Fibroblast of gingiva (primary cell): ENCODE measurements at places on chromosomes 6 and 20.
A peak's percentile ranks its signal among the peaks of the same experiment; 100 is the strongest.

DNA sequence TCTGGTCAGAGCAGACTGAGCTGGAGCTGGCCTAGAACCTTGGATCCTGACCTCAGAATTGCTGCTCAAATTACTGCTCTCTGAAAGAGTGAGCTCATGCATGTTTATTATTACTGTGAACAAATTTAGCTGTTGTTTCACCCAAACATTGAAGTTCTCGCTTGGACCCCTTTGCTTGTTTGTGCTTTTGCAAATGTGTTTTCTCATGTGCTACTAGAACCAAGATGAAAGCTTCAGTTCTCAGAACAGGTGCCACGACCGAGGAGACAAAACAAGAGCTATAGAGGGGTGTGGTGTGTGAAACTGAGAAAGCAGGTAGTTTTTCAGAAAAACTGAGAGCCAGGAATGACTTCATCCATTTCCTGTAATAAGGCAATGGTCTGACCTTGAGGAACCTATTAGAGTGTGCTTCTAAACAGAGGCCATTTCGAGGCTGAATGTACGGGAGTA is 50.0 kb upstream of the ESR1 start:
- no peak for DNase-seq

GRCh38 chr6:52566853-52567279 is 10.0 kb downstream of the TRAM2 start:
- DNase-seq, result peak; percentile 98

DNA sequence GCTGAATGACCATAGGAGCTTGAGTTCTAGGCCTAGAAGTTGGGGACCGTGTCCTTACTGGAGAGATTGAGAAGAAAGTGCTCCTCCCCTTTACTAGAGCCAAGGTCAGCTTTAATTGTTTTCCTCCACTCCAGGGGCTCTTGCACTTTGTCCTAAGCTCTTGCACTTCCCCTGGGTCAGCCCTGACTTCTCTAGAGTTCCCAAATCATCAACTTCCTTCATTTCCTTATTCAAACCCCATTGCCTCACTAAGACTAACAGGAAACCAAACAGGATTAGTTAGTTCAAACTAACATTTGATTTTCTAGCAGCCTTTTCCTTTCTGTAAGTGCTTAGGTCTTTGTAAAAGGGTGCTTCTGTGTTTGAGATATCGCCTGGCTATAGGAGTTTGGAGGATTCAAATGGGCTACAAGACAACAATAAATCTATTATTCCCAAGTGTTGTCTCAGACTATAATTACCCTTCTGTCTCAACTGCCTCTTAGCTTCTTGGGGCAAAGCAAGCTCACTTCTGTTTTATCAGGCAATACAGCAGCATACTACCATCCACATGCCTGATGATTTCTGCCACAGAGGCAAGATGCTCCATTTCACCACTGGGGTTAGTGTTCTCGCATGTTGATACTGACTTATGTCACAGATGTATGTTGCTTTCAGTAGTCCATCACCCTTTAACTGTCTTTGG is 12.8 kb upstream of the DTNBP1 start:
- DNase-seq, result no peak

DNA sequence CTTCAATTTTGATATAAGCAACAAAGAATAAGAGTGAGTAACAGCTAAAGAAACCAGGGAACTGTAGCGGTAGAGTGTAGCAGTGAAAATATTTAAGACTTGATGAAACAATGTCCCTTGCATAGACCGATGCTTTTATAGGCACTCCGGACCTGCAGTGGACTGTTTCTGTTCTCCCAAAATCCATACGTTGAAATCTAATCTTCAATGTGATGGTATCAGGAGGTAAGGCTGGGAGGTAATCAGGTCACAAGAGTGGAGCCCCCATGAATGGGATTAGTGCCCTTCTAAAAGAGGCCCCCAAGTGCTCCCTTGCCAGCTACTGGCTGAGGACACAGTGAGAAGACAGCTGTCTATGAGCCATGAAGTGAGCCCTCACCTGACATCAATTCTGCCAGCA is 260.4 kb downstream of the ADGB start:
- DNase-seq, result no peak

- DNase-seq, result peak; percentile 70
Observed at GRCh38 chr6:34301408-34301807, 52.6 kb upstream of the SMIM29 start.

GRCh38 chr6:144580771-144581170 is 295.6 kb downstream of the UTRN start:
- no peak for DNase-seq

DNA sequence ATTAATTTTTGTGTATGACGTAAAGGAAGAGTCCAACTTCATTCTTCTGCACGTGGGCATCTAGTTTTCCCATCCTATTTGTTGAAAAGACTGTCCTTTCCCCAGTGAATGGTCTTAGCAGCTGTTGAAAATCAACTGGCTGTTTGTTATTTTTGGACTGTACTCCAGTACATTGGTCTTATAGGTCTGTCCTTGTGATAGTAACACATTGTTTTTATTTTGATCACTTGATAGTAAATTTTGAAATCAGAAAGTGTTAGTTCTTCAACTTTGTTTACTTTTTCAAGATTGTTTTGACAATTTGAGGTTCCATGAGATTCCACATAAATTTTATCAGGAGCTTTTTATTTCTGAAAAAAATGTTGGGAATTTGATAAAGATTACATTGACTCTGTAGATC is 280.2 kb upstream of the FOXQ1 start:
- DNase-seq, result peak; percentile 52

DNA sequence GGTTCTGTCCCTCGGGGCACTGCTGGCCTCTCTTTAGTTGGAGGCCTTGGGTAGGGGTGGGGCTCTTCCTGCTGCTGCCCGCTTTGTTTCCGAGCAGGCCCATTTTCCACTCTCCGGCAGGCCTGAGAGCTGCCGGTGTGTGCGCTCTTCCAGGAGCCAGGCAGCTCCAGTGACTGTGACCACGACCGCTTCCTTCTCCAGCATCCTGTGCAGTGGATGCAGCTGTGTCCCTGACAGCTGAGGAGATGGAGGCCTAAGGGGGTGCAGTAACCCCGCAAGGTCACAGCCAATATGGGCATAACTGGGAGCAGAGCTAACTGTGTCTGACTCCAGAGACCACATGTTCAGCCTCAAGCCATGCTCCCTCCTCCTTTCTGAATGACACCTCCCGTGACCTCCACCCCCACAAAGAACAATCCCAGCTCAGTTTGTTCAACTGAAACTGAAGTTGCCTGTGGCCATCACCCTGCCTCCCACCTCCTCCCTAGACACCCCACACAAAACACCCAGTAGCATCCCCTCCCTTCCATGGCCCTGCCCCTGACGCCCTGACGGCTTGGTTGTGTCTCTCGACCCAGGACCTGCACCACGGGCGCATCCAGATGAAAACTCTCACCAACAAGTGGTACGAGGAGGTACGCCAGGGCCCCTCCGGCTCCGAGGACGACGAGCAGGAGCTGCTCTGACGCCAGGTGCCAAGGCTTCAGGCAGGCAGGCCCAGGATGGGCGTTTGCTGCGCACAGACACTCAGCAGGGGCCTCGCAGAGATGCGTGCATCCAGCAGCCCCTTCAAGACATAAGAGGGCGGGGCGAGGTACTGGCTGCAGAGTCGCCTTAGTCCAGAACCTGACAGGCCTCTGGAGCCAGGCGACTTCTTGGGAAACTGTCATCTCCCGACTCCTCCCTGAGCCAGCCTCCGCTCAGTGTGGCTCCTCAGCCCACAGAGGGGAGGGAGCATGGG is 27.8 kb downstream of the SPATA2 start:
- peak; percentile 26 for DNase-seq

GRCh38 chr6:1622220-1622850 is 12.6 kb downstream of the FOXC1 start:
- DNase-seq, result peak; percentile 13

DNA sequence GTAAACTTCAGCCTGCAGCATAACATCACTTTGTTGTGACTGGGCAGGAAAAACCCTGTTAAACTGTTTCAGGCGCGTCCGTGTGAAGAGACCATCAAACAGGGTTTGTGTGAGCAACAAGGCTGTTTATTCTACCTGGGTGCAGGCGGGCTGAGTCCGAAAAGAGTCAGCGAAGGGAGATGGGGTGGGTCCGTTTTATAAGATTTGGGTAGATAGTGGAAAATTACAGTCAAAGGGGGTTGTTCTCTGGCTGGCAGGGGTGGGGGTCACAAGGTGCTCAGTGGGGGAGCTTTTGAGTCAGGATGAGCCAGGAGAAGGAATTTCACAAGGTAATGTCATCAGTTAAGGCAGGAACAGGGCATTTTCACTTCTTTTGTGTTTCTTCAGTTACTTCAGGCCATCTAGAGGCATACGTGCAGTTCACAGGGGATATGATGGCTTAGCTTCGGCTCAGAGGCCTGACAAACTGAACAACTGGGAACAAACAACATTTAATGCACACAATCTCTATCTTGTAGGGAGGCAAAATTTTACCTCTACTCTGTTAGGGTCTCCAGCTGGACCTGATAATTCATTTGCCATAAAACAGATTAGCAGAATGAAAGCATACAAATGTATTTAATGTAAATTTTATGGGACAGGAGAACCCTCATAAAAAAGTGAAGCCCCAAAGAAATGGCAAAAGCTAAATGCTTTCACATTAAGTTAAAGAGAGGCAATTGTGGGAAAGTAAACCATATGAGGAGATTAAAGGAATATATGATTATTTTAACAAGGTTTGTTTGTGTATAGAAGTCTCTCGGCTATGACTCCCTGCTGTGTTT is 58.3 kb upstream of the HFE start:
- no peak for DNase-seq

DNA sequence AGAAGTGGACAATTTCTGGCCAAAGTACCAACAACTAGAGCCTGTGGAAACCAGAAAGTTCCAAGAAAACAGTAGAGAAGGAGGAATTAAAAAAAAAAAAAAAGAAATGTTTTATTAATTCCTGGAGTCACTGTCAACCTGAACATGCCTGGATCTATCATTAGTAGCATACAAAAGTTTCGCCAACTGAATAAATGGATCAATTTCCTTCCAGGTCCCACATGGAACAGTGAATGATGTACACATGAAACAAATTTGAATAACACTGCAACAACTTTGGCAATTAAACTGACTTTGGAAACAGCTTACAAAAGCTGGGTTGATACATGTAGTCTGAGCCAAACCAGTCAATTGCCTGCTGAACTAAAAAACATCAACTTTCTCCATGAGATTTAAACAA is 90.0 kb upstream of the HMGCLL1 start:
- no peak for DNase-seq

- DNase-seq, result no peak
Observed at GRCh38 chr6:41269166-41269565, 17.3 kb downstream of the TREM1 start.

DNA sequence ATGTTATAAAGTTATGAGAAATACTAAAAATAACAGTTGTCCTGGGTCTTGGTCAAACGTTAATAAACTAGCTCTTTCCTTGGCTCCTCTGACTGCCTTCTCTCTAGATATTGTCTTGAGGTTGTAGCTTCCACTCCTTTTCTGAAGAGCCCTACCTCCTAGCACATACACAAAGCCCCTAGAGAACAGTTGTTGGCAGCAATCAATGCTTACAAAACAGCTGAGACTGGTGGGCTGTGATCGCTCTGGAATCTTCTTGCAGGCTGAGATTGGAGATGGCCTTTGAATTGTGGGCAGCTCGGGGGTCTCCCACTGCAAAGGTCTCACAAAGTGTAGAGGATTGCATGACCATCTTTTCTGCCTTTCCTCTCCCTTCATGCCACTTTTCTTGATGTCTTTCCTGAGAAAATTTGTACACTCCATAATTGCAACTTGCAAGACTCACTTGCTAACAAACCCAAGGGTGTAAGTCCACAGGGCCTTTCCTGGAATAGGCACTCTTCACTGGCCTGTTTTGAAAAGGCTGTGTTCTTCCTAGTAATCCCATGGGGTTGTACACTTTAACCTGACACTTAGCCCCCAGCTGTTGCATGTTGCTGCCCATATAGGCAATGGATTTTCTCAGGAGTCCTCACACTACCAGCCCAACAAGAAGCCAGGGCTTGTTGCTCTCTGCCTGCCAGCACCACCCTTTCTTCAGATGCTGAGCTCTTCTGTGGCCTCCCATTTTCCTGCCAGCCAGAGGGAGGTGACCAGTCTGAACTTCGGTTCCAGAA is 99.9 kb downstream of the TCP11 start:
- no peak for DNase-seq

DNA sequence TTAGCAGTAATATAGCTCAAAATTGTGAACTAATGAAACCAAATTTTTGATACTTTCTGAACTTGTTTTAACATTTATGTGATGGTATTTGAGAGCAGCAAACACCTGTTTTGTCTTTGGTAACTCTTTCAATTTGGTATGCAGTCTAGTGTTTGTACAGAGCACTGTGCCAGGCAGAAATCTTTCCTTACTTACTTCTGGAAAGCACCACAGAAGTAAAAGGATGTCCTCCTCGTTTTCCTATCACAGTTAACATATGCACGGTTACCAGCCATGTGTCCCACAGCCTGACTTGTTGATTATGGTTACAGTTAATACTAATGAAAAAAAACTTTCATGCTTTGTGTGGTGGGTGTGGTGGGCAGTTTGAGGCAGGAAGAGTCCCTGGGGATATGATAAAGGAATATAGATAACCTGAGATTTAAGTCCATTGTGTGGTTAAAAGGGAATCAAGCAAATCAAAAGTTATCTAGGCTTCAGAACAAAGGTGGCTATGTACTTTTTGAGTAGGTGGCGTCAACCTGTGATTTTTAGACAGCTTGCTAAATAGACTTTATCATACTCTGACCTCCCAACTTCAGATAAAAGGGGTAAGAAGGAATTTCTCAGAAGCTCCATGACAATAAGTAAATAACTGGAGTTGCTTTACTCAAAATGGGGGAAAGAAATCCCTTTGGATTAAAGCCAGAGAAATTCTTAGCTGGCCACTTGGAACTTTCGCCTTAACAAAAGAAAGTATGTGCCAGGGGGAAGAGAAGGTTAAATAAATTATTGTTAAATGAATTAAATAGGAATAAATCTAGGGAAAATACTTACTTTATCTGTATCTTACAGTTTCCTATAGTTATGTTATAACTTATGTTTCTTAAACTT is 20.1 kb upstream of the COL10A1 start:
- DNase-seq, result no peak

- no peak for DNase-seq
Observed at GRCh38 chr6:26629359-26629758, 30.2 kb downstream of the ZNF322 start.

DNA sequence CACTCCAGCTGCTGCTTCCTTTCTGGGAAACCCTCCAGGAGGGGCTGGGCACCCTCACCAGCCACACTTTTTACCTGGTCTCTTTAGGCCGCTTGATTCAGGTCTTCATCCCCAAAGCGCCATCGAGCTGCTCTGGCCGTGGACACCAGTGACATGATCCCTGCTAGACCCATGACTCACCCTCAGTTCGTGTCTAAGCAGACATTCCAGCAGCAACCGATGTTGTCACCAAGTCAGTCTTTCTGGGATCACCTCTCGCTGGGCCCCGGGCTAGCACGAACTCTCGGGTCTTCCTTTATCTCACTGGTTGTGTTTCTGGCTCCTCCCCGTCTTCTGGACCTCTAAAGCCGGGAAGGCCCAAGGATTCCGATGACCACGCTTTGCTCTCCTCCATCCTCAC is 43.0 kb upstream of the GPR31 start:
- no peak for DNase-seq

- no peak for DNase-seq
Observed at GRCh38 chr6:38646166-38646878, 6.6 kb upstream of the BTBD9 start.

GRCh38 chr20:8790442-8791074 is 278.3 kb upstream of the PLCB4 start:
- peak; percentile 36 for DNase-seq
